ENCODE measurements at places on chromosomes 13 and 19. TPM values are rescaled to one million over a fixed set of nuclear protein-coding genes. Genes with fewer than 3 reads are reported as not detected.

The BBC3 gene
- total RNA-seq: 14.2 TPM

DNA sequence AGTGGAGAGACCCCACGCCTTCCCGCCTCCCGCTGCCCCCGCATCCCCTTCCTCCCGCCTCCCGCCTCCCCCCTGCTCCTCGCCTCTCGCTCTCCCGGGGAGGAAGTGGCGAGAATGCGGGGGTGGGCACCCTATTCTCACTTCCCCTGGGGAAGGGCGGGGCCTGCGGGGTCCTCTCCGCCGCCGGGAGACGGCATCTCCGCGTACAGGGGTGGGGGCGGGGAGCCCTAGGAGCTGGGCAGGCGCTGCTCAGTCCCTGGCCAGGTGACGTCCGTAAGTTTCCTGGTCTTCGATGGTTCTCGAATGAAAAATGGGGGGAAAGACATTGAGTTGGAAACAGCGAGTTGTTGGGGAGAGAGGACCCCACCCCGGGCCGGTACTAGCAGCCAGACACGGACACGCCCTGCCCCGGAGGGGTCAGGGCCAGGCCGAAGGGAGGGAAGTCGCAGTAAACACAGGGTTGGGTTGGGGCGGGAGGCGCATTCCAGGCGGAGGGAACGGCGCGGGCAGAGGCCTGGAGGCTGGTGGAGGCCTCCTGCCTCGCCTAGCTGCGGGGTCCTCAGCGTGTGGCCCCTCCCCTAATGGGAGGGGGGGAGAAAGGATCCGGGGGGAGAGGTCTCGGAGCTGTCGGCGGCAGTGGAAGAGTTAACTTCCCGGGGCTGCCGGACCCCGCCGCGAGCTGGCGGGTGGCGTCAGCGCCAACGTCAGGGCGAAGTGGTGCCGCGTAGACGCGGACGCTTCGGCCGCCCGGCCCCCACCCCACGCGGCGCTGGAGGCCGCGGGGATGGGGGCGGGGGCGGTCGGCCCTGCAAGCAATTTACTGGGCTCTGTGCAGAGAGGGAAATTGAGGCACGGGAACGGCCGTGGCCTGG is 10.4 kb upstream of the JUND start:
- peak; percentile 97 for DNase-seq

GRCh38 chr13:100130930-100131511 is 42.1 kb downstream of the PCCA start:
- no peak for DNase-seq

The ARRDC5 gene
- 1.4 TPM for total RNA-seq

The CUL4A gene
- total RNA-seq: 62.5 TPM

DNA sequence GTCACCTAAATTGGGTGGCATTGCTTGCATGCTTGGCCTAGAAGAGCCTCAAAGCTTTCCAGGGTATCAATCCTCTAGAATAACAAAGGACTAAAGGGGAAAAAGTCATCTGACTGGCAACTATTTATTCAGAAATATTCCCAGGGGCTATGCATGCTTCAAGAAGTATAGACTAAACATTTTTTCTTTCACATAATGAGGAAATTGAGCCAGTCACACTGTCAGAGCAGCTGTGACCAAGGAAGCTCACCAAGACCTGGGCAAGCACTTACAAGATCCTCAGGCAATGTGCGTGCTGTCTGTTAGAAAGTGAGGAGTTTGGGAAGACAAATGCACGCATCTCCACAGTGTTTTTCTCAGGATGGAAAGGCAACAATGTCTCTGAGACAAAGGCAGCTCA is 747.2 kb downstream of the DIAPH3 start:
- DNase-seq: no peak

DNA sequence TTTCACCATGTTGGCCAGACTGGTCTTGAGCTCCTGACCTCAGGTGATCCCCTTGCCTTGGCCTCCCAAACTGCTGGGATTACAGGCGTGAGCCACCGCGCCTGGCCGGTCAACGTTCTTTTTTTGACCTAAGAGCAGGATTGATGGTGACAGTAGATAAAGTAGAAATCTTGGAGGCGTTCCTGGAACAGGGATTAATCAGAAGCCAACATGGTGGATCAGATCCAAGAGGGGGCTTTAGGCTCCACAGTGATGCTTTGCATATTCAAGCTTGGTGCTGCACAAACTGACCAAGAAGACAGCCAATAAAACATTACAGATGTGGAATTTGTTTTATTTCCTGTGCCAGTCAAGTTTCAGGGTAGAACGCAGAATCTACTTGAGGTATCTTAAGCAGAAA is 271.2 kb downstream of the FGF9 start:
- DNase-seq: no peak

GRCh38 chr19:18737337-18737953 is 53.7 kb downstream of the COMP start:
- DNase-seq: no peak

GRCh38 chr13:72700509-72700908 is 26.9 kb downstream of the MZT1 start:
- DNase-seq: no peak

The MEX3D gene
- total RNA-seq: 19.3 TPM

The CCL25 gene
- not detected for total RNA-seq

DNA sequence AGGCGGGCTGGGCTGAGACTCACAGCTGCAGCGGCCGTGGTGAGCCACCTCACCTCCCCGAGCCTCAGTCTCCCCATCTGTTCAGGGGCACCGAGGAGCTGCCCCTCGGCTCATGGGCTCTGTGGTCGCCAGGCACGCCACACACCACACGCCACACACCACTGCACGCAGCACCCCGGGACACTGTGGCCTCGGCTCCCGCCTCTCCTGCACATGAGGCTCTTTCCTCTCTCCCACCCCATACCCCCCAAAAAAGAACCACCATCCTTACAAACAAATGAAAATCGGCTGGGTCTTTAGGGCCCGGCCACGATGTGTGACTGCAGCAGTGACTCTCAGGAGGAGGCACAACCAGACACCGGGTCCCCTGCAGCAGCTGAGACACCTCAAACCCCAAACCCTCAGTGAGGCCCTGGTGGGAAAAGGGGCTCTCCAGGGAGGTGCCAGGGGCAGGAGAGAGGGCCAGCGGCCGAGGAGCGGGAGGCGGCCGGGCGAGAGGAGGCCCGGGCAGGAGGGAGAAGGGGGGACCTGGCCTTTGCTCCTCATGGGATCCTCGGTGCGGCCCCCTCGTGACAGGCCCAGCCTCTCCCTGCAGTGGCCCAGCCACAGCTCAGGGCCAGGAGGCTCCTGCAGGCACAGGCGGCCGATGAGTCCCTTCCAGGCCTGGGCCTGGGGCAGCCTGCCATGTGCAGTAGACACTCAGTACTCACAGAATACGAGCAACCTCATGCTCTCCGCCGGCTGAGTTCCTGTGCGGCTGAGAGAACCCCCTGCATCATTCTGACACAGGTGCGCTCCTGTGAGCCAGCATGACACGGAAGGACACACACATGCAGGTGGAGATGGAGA is 66.3 kb downstream of the RASA3 start:
- no peak for DNase-seq

GRCh38 chr13:64633948-64634347 is 2596.2 kb downstream of the PCDH9 start:
- DNase-seq: no peak

DNA sequence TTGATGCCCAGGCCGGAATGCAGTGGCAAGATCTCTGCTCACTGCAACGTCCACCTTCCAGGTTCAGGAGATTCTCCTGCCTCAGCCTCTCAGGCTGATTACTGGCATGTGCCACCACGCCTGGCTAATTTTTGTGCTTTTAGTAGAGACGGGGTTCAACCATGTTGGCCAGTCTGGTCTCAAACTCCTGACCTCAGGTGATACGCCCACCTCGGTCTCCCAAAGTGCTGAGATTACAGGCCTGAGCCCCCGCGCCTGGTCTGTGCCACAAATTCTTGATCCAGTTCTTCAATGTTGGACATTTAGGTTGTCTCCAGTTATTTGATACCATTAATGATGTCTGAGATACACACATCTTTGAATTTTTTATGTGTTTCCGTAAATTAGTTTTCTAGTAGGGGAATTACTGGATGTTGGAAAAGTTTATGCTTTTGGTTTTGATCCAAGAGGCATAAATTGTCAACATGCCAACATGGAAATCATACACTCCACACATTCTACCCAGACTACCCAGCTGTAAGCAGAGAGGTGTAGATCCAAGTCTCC is 525 bp upstream of the COG3 start:
- DNase-seq: no peak

The SIPA1L3 gene
- total RNA-seq: 61.7 TPM

The CRX gene
- not detected for total RNA-seq

The SMIM17 gene
- 0.47 TPM for total RNA-seq

The COMP gene
- 33.2 TPM for total RNA-seq

DNA sequence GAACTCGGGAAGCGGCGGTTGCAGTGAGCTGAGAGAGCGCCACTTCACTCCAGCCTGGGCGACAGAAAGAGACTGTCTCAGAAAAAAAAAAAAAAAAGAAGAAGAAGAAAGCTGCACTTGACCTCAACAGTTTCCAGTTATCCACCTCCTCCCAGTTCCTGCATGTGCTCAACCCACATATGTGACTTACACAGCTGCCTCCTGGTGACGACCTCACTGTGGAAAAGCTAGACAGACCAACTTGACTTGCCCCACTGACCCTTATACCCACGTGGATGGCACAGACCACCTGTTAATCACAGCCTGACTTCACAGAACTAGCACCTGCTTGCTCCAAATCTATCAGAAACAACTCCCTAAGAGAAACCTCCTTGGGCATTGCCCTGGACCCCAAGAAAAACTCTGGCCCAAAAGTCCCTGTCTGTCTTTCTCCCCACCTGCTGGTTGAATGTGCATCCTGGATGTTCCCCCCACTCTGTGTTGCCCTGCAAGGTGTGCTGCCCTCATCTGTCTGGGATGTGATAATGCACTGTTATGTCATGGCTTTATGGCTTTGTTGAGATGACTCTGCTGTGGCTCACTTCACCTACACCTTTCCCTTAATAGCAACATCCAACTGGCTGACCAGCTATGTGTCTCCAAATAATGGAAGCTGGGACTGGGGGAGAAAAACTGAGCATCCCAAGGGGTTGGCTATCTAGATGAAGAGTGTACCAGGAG is 2.8 kb downstream of the ZNF20 start:
- no peak for DNase-seq

- no peak for DNase-seq
Observed at GRCh38 chr13:24249624-24250023, 59.8 kb upstream of the C1QTNF9 start.

The KLK10 gene
- 0.63 TPM for total RNA-seq

- peak; percentile 81 for DNase-seq
Observed at GRCh38 chr19:6423499-6424194, 964 bp downstream of the KHSRP start.

The MIA gene
- 6.5 TPM for total RNA-seq

GRCh38 chr19:39351537-39352064 is 9.4 kb downstream of the SAMD4B start:
- DNase-seq: no peak

GRCh38 chr19:48714759-48715675 is 4.5 kb downstream of the MAMSTR start:
- peak; percentile 24 for DNase-seq

- DNase-seq: peak; percentile 96
Observed at GRCh38 chr19:18741124-18742121, 49.7 kb downstream of the COMP start.

The CADM4 gene
- total RNA-seq: 25.3 TPM

DNA sequence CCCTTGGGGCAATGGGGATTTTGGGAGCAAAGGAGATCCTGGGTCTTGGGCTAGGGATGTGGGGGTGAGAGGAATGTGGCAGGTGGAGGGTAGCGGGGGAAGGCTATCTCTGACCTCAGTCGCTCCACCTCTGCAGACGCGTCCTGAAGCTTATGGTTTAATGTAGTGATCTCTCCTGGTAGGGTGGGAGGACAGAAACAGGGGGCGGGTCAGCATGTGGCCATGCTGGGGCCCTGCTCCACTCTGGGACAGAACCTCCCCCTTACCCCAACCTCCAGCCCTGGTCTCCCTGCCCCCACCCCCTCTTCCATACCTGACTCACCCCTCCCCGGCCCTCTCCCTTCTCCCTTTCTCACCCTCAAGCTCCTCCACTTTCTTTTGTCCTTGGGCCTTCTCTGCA is 1.4 kb downstream of the BST2 start:
- no peak for DNase-seq

GRCh38 chr13:84377106-84377505 is 494.8 kb upstream of the SLITRK1 start:
- no peak for DNase-seq

The FFAR2 gene
- total RNA-seq: 0.22 TPM

DNA sequence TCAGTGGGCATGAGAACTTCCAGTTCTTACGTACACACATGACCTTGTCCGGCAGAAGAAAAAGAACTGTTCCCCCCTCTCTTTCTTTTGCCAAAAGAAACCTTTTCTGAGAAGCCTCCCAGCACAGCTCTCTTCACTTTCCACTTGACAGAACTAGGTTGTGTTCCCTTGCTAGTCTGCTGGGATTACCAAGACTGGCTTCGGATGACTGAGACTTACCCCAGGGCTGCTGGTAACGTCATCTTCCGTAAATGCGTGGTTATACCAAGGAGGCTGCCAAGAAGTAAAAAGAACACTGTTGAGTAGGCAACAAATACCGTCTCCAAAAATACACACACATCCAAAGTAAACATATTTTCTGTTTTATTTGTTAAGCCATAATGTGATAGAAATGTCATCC is 908.2 kb downstream of the EFNB2 start:
- no peak for DNase-seq

GRCh38 chr19:35208121-35208520 is 20.4 kb downstream of the FAM187B start:
- no peak for DNase-seq

DNA sequence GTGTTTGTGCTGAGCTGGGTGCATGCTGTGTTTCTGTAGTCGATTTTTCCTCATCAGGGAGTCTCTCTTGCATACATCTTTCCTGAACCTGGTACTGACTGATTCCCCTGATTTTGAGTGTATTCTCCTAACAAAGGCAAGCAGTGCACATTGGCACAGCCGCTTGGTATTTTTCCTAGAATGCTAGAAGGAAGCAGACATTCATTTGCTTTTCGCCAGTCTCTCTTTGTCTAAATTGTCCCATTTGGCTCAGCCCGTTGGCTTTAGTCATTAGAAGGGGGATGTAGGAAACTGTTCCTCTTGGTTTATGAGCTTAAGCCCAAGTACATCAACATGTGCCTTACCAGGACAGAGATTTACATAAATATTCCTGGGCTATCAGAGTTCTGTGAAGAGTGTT is 266.1 kb upstream of the TMTC4 start:
- no peak for DNase-seq

Data from kidney (tissue), 22 donors.